Smooth muscle cell of trachea (primary cell): ENCODE measurements at places on chromosomes 1 and 21. TPM values are rescaled to one million over a fixed set of nuclear protein-coding genes. Genes with fewer than 3 reads are reported as not detected.

The RGS13 gene
- not detected in 2 replicates for total RNA-seq

The SPATA1 gene
- total RNA-seq = 0.44 and 1.3 TPM in 2 replicates

The TBX15 gene
- under 0.01 TPM in 1 of 2 replicates, not detected in the other for total RNA-seq

The CELA3B gene
- total RNA-seq = not detected in 2 replicates

The FCRL2 gene
- not detected in 2 replicates for total RNA-seq

The DHDDS gene
- 58.6 and 67.2 TPM in 2 replicates for total RNA-seq

The SYCP1 gene
- not detected in 2 replicates for total RNA-seq

The HP1BP3 gene
- total RNA-seq = 257 and 336 TPM in 2 replicates

The GABRD gene
- total RNA-seq = under 0.01 TPM in 1 of 2 replicates, not detected in the other

The CDC42BPA gene
- total RNA-seq = 47.8 and 53.4 TPM in 2 replicates

The RASSF5 gene
- 2.8 and 7.4 TPM in 2 replicates for total RNA-seq

The SHISA4 gene
- total RNA-seq = 15.3 and 37.4 TPM in 2 replicates

The EXO1 gene
- 2.0 and 14.7 TPM in 2 replicates for total RNA-seq
